ENCODE measurements at places on chromosomes 7 and 10. TPM values are rescaled to one million over a fixed set of nuclear protein-coding genes. Genes with fewer than 3 reads are reported as not detected.

The GBX1 gene
- not detected for total RNA-seq

The SRI gene
- 121 TPM for total RNA-seq

The STARD3NL gene
- total RNA-seq = 53.4 TPM

The GDF2 gene
- total RNA-seq = not detected

The POR gene
- total RNA-seq = 210 TPM

- no peak overlapping the region for H3K27ac ChIP-seq
- no peak overlapping the region for H3K4me3 ChIP-seq
- H3K4me1 ChIP-seq = no peaks in the 10 kb centered on the region
- no peak for DNase-seq
Observed at GRCh38 chr7:73443548-73444255, 10.1 kb downstream of the FZD9 start.

DNA sequence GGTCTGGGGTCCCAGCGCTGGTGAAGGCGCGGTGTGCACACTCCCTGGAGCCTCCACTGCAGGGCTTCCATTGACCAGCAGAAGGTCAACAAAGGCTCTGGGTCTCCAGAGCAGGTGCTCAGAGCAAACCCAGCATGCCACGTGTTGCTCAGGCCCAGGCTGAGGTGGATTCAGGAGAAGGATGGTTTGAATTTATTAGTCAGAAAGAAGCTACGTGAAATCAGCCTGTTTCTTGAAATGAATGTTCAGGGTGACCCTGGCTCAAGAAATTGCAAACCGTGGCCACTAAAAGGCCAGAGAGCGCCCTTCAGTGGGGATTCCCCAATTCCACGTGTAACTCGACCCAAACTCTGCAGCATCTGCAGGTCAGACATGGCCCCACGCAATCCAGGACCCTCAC, 82.7 kb upstream of the PFKP start:
- no peak for DNase-seq
- H3K4me3 ChIP-seq = no peak overlapping the region
- H3K36me3 ChIP-seq = no peaks in the 10 kb centered on the region
- no peaks in the 10 kb centered on the region for H3K27me3 ChIP-seq
- peaks cover 7% of the 10 kb centered on the region for H3K4me1 ChIP-seq
- no peak overlapping the region for H3K27ac ChIP-seq

DNA sequence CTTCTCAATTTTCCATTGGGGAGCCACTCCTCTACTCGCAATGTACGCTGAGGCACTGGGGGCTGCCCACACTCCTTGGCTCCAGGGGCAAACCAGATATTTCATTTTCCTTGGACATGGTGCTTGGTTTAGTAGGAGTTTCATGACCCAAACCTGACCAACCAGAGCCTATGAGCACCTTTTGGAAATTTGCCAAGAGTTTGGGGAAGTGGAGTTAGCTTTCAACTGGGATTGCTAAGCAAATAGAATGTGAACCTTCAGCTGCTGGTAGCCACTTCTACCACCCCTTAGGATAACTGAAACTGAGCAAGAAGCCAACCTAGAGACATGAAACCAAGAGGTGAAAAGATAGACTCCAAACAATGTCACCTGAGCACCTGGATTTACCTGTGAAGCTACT, 74.9 kb upstream of the COL13A1 start:
- H3K4me1 ChIP-seq = peaks cover 15% of the 10 kb centered on the region
- no peaks in the 10 kb centered on the region for H3K27me3 ChIP-seq
- no peak overlapping the region for H3K27ac ChIP-seq
- DNase-seq = no peak
- H3K4me3 ChIP-seq = no peak overlapping the region

GRCh38 chr10:72248468-72249151, 25.1 kb upstream of the DDIT4 start:
- H3K27me3 ChIP-seq = no peaks in the 10 kb centered on the region
- H3K36me3 ChIP-seq = no peaks in the 10 kb centered on the region
- peak; percentile 66 for DNase-seq

DNA sequence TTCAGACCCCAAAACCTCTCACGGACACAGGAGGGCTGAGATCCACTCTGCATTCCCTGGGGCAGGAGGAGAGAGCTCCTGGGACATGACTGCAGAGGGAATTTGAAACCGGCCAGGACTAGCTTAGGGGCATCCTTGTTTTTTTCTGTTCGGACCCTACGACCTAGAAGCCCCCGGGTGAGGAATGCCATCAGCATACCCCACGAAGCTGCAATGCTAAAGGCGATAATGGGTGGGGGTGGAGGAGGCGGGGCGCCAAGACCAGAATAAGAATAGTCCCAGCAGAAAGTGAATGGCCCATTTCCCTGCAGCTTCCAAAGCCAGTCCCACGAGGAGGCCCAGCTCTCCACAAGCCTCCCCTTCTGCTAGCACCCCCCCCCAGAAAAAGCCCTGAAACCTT, 4.0 kb downstream of the PDGFA start:
- peaks cover 55% of the 10 kb centered on the region for H3K27me3 ChIP-seq
- no peak for DNase-seq
- H3K4me1 ChIP-seq = peaks cover 5% of the 10 kb centered on the region
- no peaks in the 10 kb centered on the region for H3K36me3 ChIP-seq
- H3K27ac ChIP-seq = no peak overlapping the region

DNA sequence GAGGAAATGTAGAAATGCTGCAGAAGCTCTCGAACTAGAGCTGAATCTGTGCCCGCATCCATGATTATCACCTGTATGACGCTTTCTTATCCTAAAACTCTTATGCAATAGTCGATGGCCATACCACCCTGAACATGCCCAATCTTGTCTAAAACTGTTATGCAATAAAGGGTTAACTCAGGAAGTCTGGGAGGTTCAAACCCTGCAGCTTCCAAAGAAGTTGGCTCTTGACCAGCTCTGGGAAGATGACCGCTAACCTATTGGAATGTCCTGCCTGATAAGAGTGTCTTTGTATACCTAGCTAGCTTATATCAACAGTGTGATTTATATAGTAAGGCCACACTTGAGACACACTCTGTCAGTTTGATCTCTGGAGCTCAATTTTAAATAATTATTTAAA, 3.4 kb upstream of the C10orf88 start:
- no peak for DNase-seq
- H3K4me1 ChIP-seq = peaks cover 16% of the 10 kb centered on the region
- H3K27ac ChIP-seq = no peak overlapping the region
- H3K4me3 ChIP-seq = no peak overlapping the region

- H3K4me1 ChIP-seq = no peaks in the 10 kb centered on the region
- H3K27me3 ChIP-seq = no peaks in the 10 kb centered on the region
- no peak overlapping the region for H3K4me3 ChIP-seq
- H3K36me3 ChIP-seq = no peaks in the 10 kb centered on the region
Observed at GRCh38 chr7:259751-260405, 30.1 kb upstream of the FOXL3 start.

DNA sequence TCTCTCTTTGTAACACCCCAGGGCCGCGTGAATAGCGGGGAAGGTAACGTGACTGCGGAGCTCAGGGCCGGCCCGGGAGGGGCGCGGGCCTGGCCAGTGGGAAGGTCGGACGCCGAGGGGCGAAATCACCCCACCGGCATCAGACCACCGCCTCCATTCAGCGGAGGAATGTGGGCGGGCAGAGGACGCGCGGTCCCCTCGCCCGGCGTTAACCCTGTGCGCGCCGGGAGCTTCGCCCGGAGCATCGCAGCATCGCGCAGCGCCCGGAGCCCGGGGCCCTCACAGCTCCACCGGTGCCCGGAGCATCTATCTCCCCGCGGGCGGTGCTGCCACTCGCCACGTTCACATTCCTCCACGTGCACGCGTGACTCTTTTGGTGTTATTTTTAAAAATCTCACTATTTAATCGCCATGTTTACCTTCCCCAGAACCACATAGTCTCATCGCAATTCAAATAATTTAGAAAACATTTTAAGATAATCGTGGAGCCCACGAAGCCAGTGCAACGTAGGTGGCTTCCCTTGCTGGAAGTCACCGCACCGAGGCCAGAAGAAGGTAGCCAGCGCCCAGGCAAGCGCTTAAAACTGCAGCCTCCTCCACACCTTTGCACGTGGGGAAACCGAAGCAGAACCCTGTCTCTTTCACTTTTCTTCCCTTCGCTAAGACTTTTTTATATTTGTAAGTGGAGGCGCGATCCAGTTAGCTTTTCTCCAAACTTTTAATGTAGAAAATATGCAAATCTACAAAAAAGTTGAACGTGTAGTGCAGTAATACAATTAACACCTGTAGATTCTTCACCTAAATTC, 21.8 kb downstream of the FGFBP3 start:
- no peaks in the 10 kb centered on the region for H3K36me3 ChIP-seq
- H3K27me3 ChIP-seq = no peaks in the 10 kb centered on the region
- peak overlapping the region; percentile 38 for H3K4me3 ChIP-seq
- peaks cover 14% of the 10 kb centered on the region for H3K4me1 ChIP-seq

DNA sequence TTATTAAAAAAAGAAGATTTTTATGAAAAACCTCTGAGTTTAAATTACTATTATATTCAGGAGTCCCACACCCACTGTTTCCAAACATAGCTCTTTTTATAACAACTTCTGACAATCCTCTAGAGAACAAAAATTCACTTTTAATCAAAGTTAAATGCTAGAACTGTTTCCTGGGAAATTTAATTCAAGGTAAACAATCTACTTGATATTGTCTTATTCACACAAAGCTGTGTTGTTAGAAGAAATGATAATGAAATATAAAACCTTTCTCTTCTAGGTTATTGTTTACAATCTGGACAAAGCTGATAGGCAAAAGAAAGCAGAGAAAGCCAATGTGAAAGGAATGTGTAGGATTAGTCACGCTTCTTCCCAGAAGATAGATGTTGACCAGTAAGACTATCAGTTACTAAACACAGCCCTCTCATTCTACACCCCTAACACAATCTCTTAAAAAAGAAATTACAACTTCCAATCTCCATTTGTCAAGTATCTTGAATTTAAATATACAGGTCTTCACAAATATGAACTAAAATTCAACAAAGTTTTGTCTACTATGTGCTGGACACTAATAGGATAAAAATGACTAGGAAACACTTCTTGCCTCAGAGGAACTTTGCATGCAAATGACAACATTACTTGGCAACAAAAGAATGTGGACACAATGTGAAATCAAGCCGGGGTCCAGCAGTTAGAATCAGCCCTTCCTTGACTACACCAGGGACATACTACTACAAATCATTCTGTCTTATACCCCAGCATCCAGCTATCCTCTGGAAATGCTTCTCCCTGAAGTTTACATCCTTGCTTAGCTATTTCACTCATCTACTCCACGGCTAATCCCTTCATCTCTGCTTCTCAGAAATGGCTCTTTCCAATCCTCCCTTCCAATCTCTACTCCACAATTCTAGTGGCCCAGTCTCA, 123.7 kb downstream of the IMMP2L start:
- peaks cover 6% of the 10 kb centered on the region for H3K4me1 ChIP-seq
- H3K27ac ChIP-seq = no peak overlapping the region
- DNase-seq = no peak
- no peaks in the 10 kb centered on the region for H3K27me3 ChIP-seq
- H3K36me3 ChIP-seq = no peaks in the 10 kb centered on the region

- H3K27ac ChIP-seq = no peak overlapping the region
- no peaks in the 10 kb centered on the region for H3K36me3 ChIP-seq
- no peak overlapping the region for H3K4me3 ChIP-seq
- H3K4me1 ChIP-seq = no peaks in the 10 kb centered on the region
- no peak for DNase-seq
- no peaks in the 10 kb centered on the region for H3K27me3 ChIP-seq
Observed at GRCh38 chr10:22042557-22043326, 39.2 kb upstream of the DNAJC1 start.

GRCh38 chr10:86165666-86166065, 200.9 kb downstream of the GRID1 start:
- no peak overlapping the region for H3K4me3 ChIP-seq
- no peaks in the 10 kb centered on the region for H3K4me1 ChIP-seq
- no peak for DNase-seq
- H3K36me3 ChIP-seq = no peaks in the 10 kb centered on the region
- H3K27ac ChIP-seq = no peak overlapping the region

- peaks cover 39% of the 10 kb centered on the region for H3K4me1 ChIP-seq
- no peaks in the 10 kb centered on the region for H3K36me3 ChIP-seq
- peaks cover 87% of the 10 kb centered on the region for H3K27me3 ChIP-seq
Observed at GRCh38 chr10:28676326-28676967, 874 bp upstream of the BAMBI start.

DNA sequence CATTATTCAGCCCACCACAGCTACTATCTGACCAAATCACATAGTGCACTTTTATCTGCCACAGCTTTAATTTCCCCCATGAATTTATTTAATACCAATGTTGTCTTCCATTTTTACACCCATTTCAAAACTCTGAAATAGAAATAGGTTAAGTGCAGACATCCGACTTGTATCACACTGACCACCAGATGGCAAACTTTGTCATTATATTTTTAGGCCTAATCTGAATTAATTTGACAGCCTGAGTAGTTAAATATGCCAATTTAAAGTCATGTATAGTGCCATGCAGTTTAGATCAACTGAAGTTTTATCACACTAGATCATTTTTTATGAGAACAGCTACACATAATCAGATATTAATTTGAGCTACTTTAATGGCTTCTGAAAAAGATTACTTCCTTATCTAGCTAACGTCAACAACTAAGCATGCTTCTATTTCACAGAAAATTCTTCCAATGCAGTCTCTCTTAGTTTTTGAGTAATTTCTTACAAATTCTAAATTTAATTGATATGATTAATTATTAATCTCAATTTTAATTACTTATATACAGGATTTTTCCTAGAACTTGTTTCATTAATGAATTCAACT, 566.4 kb downstream of the GFRA1 start:
- no peak overlapping the region for H3K27ac ChIP-seq
- no peaks in the 10 kb centered on the region for H3K27me3 ChIP-seq
- peak; percentile 48 for DNase-seq
- H3K36me3 ChIP-seq = no peaks in the 10 kb centered on the region

- H3K36me3 ChIP-seq = no peaks in the 10 kb centered on the region
- no peak for DNase-seq
- no peak overlapping the region for H3K4me3 ChIP-seq
- peak overlapping the region; percentile 16 for H3K27ac ChIP-seq
Observed at GRCh38 chr7:105202616-105203015, 186.1 kb downstream of the SRPK2 start.
